ENCODE measurements at places on chromosomes 16 and 17.
A peak's percentile ranks its signal among the peaks of the same experiment; 100 is the strongest.

DNA sequence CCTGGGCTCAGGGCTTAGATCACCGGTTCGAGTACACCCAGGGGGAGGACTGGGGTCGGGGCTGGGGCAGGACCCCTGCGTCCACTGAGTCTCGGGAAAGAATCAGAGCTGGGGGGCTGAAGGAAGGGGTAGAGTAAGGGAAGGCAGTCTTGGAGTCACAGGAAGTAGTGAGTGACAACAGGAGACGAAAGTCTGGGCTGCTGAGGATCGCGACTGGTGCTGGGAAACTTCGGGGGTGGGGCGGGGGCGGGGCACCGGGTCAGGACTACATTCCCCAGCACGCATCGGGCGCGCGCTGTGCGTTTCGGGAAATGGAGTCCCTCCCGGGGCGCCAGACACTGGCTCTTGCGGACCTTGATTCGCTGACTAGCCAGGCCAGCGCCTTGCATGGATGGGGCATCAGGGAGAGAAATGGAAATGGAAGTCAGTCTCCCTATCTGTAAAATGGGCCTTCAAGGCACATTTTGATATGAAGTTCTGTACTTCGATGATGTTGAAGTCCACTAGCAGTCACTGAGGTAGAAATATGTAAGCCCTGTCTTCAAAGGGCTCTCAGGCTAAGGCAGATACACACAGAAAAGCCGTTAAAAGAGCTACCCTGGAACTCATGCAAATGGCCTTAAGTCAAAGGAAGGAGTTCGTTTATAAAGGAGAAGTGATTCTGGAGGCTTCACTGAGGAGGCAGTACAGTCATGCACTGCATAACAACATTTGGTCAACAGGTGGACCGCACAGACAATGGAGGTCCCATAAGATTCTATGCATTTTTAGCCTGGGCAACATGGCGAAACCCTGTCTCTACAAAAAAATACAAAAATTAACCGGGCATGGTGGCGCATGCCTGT, 697 bp downstream of the CTF1 start:
- peak; percentile 57 for DNase-seq

DNA sequence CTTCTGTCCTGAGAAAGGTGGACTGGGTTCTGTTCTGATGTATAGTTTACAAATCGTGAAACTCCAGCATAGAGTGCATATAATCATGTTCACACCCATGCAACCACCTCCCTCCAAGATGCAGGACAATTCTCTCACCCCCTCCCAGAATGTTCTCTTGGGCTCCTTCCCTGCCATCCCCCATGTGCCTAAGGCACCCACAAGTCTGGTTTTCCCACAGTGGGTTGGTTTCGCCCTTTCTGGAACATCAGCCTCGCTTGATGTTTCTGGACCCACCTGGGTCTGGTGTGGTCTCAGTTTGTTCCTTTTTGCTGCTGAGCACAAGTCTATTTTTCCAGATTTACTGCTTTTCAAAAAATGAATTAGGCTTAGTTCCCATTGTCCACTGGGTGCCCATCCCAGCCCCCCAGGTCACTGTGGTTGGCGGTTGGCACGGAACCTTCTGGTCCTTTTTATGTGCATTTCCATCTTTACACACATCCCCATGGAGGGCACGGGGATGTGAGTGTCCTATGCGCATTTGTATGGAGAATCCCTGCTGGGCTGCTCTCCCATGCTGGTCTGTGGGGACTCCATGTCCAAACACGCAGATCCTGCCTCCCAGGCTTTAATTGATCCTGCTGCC, 19.0 kb downstream of the MAP2K3 start:
- DNase-seq: no peak

DNA sequence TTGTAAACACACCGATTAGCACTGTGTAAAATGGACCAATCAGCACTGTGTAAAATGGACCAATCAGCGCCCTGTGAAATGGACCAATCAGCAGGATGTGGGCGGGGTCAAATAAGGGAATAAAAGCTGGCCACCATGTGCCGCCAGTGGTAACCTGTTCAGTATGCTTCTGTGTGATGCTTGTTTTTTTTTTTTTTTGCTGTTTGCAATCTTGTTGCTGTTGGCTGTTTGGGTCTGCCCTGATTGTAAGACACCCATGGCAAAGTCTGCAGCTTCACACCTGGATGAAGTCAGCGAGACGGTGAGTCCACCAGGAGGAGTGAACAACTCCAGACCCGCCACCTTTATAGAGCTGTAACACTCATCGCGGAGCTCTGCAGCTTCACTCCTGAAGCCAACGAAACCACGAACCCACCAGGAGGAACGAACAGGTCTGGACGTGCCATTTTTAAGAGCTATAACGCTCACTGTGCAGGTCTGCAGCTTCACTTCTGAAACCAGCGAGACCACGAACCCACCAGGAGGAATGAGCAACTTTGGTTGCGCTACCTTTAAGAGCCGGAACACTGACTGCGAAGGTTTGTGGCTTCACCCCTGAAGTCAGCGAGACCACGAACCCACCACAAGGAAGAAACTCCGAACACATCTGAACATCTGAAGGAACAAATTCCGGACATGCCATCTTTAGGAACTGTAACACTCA, 85.0 kb upstream of the MED9 start:
- no peak for DNase-seq

DNA sequence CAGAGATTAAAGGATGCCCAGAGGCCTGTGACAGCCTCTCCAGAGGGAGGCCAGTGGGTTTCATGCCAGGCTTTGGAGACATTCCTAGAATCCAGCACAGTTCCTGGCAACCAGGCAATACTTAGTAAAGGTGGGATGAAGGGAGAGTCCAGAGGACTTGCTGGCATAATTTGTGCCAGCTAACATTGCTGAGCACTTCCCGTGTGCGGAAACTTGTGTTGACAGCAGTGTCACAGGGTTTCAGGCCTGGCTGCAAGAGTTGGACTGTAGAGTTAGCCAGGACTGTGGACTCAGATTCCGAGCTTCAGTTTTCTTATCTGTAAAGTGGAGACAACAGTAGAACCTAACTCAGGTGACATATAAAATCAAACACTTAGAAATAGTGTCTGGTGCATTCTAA, 141.7 kb downstream of the SALL1 start:
- DNase-seq: no peak

- DNase-seq: no peak
Measured at GRCh38 chr17:82844796-82845162, 5.0 kb upstream of the ZNF750 start.

GRCh38 chr17:33939959-33940358, 315.1 kb upstream of the CCL2 start:
- no peak for DNase-seq

- no peak for DNase-seq
Measured at GRCh38 chr17:44105483-44105882, 18.0 kb downstream of the HDAC5 start.

DNA sequence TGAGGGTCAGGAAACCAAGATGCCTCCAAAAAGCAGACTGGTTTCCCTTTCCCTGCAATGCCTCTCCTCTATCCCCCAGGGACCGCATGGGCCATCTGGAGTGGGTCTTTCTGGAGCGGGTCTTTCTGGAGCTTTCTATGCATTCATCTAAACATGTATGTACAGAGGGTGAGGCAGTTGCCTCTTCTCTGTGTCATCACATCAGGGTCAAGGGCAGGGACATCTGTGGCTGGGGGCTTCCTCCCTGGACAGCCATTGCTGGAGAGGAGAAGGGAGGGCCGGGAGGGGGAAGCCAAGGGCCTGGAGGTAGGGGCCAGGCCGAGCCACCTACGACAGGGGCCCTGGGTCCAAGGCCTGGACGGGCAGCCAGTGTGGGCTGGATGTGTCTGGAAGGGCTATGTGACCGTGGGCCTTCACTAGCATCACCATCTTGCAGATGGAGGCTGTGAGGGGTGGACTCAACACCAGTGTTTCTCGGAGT, 840 bp downstream of the ADCY7 start:
- no peak for DNase-seq

DNA sequence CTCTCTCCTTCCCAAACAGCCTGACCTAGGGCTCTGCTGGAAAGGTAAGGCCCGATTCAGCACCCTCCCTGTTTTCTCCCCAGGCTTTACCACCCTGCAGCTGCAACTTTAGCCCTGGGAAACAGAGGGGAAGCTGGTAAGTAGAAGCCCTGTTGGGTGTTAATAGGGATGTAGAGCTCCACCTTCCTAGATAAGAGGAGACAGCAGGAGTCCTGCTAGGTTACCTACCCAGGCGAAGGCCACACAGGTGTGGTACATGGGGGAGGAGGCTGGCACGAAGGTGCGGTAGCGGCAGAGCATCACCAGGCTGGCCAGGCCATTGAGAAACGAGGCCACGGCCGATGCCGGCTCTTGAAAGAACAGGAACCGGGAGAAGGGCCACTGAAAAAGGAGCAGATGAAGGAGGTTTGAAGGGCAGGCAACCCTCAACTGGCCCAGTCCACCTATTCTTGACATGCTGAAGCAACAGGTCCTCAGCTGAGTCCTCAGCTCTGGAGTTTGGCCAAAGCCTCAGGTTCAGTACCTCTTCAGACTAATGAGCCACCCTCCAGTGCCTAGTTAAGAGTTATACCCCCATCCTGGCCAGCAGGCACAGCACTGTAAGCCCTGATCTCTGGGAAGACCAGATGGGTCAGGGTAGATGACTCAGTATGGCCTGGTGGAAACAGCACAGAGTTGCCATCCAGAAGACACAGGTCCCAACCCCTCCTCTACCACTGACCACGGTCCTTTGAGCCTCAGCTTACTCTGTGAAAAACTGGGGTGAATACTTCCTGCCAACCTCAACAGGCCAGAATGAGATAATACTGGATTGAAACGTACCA, 3.3 kb downstream of the PGAP3 start:
- no peak for DNase-seq

GRCh38 chr16:79325226-79325945, 275.2 kb downstream of the MAF start:
- DNase-seq: no peak

DNA sequence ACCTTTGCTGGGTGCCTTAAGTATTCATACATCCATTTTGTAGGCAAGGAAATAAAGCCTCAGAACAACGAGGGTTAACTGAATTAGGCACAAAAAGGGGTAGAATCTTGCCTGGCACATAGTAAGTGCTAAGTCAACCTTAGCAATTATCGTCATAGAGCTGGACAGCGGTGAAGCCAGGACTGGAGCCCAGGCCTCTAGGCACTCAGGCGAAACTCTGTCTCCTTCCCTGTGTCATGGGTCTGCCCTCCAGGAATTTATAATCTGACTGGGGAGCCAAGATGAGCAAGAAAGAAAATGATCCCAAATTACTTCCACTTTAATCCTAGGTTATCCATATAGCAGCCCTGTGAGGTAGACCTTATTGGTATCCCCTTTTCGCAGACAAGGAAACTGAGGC, 61.4 kb downstream of the KATNIP start:
- no peak for DNase-seq

DNA sequence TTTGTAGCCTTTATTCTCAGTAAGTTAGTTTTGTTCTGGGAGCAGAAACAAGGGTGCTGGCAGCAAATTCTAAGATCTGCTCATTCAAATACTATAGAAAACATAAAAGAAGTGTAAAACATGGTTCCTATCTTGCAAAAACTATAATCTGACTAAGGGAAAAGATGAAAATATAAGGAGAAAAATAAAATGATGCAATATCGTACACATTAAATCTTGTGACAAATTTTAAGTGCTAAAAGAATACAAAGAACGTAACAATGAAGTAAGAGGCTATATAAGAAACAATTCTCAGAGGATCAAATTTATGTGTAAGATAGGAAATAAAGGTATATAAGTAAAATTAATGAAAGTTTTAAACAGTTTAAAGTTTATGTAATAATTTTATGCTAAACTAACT, 224.6 kb downstream of the CEP112 start:
- no peak for DNase-seq

- DNase-seq: no peak
Measured at GRCh38 chr16:86037999-86038925, 139.3 kb downstream of the IRF8 start.

DNA sequence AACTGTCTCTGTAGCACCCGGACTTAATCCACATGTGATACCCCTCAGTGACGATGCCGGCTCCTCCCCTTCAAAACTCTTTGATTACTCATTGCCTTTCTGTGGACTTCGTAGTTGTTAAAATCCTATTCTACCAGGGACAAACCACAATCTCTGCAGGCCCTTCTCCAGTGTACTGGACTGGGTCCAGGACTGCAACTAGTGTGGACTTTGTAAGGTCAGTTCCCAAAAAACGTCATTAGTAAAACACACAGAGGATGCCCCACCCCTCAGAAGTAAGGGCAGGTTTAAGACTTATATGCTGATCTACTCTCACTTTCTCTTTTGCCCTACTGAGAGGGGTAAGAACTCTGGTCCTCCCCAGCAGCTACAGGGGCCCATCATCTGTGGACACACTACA, 10.5 kb upstream of the NUDT7 start:
- no peak for DNase-seq

DNA sequence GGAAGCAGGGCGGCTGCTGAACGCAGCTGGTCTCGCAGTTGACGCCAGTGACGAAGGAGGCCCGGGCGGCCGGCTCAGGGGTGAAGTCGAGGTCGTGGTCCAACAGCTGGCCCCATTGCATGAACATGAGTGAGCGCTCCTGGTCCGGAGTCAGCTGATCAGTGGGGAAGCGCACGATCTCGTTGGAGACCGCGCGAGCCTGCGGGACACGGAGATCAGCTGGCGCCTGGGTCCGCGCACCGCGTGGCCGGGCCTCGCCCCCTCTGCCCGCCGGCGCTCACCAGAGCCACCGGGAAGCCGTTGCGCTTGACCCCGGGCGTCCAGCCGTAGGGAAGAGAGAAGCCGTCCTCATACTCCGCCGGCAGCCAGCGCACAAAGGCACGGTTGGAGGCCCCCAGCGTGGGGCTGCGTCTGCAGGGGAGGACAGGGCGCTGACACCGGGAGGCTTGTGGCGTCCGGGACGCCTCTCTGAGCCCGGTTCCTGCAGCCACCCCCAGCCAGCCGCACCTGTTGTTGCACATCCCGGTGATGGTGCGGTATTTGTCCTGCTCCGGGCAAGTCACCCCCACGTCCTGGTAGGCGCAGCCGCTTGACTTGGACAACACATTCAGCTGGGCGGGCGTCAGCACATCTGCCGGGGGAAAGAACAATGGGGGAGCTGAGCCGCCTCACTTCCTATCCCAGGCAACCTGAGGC, 1.6 kb downstream of the MPO start:
- no peak for DNase-seq
